ENCODE measurements at places on chromosomes 16 and 17. TPM values are rescaled to one million over a fixed set of nuclear protein-coding genes. Genes with fewer than 3 reads are reported as not detected.

CHRNE gene
- 0.71 TPM for polyA plus RNA-seq

SLC7A6 gene
- 22.6 TPM for polyA plus RNA-seq

CFAP97D1 gene
- polyA plus RNA-seq = not detected

- no peak overlapping the region for H3K4me3 ChIP-seq
- H3K27ac ChIP-seq = no peak overlapping the region
- H3K36me3 ChIP-seq = no peaks in the 10 kb centered on the region
- DNase-seq = no peak
Measured at GRCh38 chr17:72665852-72666851, 426.3 kb downstream of the SLC39A11 start.

DNA sequence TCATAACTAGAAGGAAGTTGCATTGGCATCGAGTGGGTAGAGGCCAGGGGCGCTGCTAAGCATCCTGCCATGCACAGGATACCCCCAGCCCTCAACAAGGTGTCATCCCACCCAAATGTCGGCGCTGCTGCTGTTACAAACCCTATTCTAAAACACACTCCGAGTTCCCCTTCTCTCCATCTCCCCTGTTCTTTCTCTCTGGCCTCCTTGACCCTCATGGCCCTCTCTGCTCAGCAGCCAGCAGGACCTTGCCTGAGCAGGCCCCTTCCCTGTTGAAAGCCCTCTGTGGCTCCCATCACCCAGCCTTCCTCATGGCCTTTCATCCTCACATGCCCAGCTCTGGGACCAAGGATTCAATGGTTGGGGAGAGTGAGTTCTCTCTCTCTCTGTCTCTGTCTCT, 22.3 kb upstream of the CACNG5 start:
- H3K4me1 ChIP-seq = no peaks in the 10 kb centered on the region
- no peaks in the 10 kb centered on the region for H3K27me3 ChIP-seq
- DNase-seq = no peak
- H3K4me3 ChIP-seq = no peak overlapping the region

DNA sequence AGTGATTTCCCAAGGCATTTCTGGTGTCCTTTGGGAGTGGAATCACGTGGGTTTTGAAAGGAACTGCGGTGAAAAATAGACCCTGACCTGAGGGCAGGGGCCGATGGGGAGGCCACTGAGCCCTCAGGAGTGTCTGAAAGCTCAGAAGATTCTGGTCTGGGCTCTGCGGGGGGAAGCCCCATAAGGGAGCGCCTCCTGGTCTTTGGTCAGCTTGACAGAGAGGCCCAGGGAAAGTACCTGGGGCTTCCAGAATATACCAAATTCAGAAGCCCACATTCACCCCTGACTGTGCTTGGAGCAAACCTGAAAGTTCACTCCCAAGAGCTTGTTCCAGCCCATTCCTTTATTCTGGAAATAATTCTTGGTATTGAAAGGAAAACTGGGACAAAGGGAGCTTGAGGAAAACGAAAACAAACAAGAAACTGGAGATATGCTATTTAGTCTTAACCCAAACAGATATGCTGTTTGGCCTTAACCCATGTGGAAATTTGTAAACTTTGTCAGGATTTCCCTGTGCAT, 23.2 kb upstream of the NAGLU start:
- no peaks in the 10 kb centered on the region for H3K27me3 ChIP-seq
- H3K27ac ChIP-seq = peak overlapping the region; percentile 63
- no peak for DNase-seq
- H3K4me3 ChIP-seq = no peak overlapping the region
- peaks cover 38% of the 10 kb centered on the region for H3K36me3 ChIP-seq

GRCh38 chr17:81488276-81488860, 24.2 kb downstream of the ACTG1 start:
- peak overlapping the region; percentile 78 for H3K4me3 ChIP-seq
- H3K27me3 ChIP-seq = no peaks in the 10 kb centered on the region
- DNase-seq = no peak
- peak overlapping the region; percentile 88 for H3K27ac ChIP-seq

- no peak for DNase-seq
- H3K4me1 ChIP-seq = no peaks in the 10 kb centered on the region
- no peak overlapping the region for H3K4me3 ChIP-seq
- no peaks in the 10 kb centered on the region for H3K27me3 ChIP-seq
Measured at GRCh38 chr16:67086822-67087221, 22.9 kb upstream of the PHAF1 start.

GRCh38 chr17:76408037-76408849, 23.8 kb downstream of the SPHK1 start:
- no peaks in the 10 kb centered on the region for H3K36me3 ChIP-seq
- H3K27ac ChIP-seq = no peak overlapping the region
- no peak overlapping the region for H3K4me3 ChIP-seq
- no peaks in the 10 kb centered on the region for H3K27me3 ChIP-seq
- peaks cover 76% of the 10 kb centered on the region for H3K4me1 ChIP-seq

DNA sequence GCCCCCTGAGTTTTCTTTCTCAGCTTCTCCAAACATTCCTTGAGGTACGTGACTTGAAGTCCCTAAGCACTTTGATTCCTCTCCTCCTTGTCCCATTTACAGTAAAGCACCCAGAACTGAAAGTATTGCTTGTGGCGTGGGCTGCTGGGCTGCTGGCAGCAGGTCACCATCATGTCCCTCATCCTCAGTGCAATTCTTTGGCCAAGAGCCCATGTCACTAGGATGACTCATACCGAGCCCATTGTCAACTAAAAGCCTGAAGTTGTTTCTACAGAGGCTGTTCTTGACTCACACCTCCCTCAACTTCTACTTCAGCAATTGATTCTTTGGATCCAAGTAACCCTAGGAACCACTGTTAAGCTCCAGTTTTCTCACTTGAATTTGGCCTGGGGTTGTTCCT, 54.3 kb downstream of the KPNA2 start:
- no peaks in the 10 kb centered on the region for H3K27me3 ChIP-seq
- DNase-seq = peak; percentile 72

DNA sequence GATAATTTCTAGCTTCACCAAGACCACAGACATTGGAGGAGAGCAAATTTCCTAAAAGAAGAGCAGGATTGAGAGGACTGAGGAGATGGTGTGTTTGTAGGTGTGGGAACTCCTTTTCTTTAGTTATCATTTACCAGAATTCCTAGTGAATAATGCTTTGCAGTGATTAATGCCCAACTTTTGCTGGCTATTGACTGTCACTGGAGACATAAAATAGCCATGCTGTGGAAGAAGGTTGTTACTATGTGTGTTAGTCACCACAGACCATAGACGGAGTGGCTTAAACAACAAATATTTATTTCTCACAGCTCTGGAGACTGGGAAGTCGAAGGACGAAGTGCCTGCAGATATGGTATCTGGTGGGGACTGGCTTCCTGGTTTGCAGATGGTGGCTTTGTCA, 179.1 kb downstream of the SHISA9 start:
- no peak overlapping the region for H3K4me3 ChIP-seq
- H3K36me3 ChIP-seq = no peaks in the 10 kb centered on the region
- H3K4me1 ChIP-seq = no peaks in the 10 kb centered on the region
- H3K27me3 ChIP-seq = peaks cover 3% of the 10 kb centered on the region

GRCh38 chr17:11561702-11562101, 36.6 kb upstream of the DNAH9 start:
- no peak overlapping the region for H3K27ac ChIP-seq
- H3K27me3 ChIP-seq = no peaks in the 10 kb centered on the region
- no peak for DNase-seq
- H3K4me1 ChIP-seq = no peaks in the 10 kb centered on the region
- no peaks in the 10 kb centered on the region for H3K36me3 ChIP-seq

- H3K4me1 ChIP-seq = peaks cover 89% of the 10 kb centered on the region
- no peak for DNase-seq
- peak overlapping the region; percentile 96 for H3K27ac ChIP-seq
Measured at GRCh38 chr16:58026705-58027160, 1.2 kb downstream of the MMP15 start.

DNA sequence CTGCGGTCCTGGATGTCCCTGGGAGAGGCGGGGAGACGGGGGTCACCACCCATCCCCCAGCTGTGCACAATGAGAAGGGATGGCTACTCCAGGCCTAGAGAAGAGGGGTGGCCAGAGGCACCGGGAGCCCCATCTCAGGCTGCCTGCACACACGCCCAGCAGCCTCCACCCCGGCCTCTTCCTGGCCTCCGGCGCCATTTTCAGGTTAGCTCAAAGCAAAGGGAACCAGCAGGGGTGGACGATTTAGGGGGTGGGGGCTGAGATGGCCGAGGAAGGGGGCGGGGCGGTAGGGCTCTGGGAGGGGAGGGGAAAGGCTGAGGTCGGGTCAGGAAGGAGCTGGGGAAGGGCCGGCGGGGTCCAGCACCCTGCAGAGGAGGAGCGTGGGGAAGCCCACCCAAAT, 42.8 kb downstream of the SRCIN1 start:
- peaks cover 96% of the 10 kb centered on the region for H3K27me3 ChIP-seq
- no peak for DNase-seq
- H3K4me3 ChIP-seq = no peak overlapping the region
- H3K4me1 ChIP-seq = peaks cover 18% of the 10 kb centered on the region

GRCh38 chr16:69366431-69366830, 14.8 kb upstream of the TMED6 start:
- no peak overlapping the region for H3K27ac ChIP-seq
- H3K36me3 ChIP-seq = peaks cover 66% of the 10 kb centered on the region
- no peaks in the 10 kb centered on the region for H3K27me3 ChIP-seq
- no peak for DNase-seq
- no peaks in the 10 kb centered on the region for H3K4me1 ChIP-seq

DNA sequence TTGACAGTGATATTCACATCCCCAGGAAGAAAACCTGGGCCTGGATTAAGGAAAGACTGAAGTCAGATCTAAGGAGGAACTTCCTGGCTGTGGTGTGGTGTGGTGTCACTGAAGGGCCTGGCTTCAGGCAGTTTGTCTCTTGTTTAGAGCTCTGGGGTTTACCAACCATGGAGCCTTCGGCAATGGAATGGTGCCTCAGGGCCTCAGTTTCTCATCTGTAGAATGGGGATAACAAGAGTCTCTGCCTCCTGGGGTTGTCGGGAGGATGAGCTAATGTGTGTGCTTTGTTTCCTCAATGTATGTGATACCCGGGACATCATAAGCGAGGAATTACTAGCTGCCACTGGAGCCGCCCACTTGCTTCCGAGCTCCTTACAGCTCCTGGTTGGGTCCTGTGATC, 12.7 kb downstream of the WNT3 start:
- no peaks in the 10 kb centered on the region for H3K4me1 ChIP-seq
- H3K36me3 ChIP-seq = no peaks in the 10 kb centered on the region
- no peak overlapping the region for H3K4me3 ChIP-seq
- peaks cover 6% of the 10 kb centered on the region for H3K27me3 ChIP-seq
- no peak for DNase-seq
- no peak overlapping the region for H3K27ac ChIP-seq
